Tibial nerve (tissue), 4 donors: ENCODE measurements at places on chromosomes 2 and 18. TPM values are rescaled to one million over a fixed set of nuclear protein-coding genes. Genes with fewer than 3 reads are reported as not detected.

The CCL20 gene
- total RNA-seq, result not detected

The DHX57 gene
- 13.8 TPM for total RNA-seq

The LIPG gene
- 0.44 TPM for total RNA-seq

The CHRND gene
- total RNA-seq, result not detected

The CIDEA gene
- 30.8 TPM for total RNA-seq
